Nephron progenitor cell (in vitro differentiated cells): ENCODE measurements at places on chromosomes 13 and 19.

- DNase-seq, result no peak
These were observed 17.6 kb downstream of the EMP3 start for GRCh38 chr19:48342841-48343540.

DNA sequence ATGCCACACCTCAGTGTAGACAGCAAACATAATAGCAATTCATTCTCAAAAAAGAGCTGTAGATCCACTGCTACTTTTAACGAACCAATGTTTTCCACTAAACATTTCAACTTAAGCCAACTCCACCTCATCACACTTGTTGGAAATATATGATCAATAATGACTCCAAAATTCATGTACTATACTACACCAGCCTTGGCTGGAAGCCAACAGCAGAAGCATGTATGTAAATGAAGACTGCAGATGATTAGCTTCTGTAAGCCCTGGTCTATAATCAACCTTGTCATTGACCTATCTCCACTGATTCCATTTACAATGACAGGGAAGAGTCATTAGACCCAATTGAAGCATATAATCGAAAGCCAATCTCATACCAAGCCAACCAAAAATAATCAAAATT is 71.7 kb downstream of the STK24 start:
- DNase-seq, result no peak

GRCh38 chr13:32314271-32315237 is 609 bp downstream of the ZAR1L start:
- DNase-seq, result no peak

- no peak for DNase-seq
These were observed 16.9 kb downstream of the ZSCAN5C start for GRCh38 chr19:56218961-56219360.

- DNase-seq, result no peak
These were observed 23.2 kb upstream of the MAB21L1 start for GRCh38 chr13:35499676-35500075.

DNA sequence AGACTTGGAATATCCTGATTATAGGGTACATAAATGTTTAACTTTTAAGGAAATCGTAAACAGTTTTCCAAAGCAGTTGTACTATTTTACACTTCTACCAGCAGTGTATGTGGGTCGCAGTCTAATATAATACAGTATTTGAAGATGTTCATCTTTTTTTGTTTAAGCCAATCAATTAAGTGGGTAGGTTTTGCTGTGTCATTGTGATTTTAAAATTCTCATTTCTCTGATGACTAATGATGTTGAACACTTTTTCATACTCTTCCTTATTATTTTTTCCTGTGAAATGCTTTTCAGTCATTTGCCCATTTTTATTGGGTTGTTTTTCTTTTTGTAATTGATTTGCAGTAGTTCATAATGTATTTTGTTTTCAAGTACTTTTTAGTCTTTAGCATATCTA is 2689.7 kb downstream of the PCDH9 start:
- DNase-seq, result no peak
